Inflammatory macrophage (primary cell): ENCODE measurements at places on chromosomes 1 and 21.

DNA sequence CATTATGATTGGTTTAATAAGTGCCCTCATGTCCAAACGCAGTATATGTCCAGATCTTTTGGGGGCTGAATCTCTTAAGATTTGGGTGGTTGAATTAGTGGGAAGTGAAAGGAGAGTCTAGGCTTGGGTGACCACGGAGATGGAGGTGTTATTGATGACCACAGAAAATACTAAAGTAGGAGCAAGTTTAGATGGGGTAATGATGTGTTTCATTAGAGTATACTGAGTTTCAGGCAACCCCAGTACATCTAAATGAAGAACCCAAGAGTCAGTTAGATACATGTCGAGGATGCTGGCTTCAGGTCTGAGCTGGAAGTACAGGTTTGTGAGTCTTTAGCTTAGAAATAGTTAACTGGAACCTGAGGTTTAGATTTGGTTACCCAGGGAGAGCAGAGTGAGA, 6.5 kb upstream of the ZZZ3 start:
- DNase-seq = no peak

DNA sequence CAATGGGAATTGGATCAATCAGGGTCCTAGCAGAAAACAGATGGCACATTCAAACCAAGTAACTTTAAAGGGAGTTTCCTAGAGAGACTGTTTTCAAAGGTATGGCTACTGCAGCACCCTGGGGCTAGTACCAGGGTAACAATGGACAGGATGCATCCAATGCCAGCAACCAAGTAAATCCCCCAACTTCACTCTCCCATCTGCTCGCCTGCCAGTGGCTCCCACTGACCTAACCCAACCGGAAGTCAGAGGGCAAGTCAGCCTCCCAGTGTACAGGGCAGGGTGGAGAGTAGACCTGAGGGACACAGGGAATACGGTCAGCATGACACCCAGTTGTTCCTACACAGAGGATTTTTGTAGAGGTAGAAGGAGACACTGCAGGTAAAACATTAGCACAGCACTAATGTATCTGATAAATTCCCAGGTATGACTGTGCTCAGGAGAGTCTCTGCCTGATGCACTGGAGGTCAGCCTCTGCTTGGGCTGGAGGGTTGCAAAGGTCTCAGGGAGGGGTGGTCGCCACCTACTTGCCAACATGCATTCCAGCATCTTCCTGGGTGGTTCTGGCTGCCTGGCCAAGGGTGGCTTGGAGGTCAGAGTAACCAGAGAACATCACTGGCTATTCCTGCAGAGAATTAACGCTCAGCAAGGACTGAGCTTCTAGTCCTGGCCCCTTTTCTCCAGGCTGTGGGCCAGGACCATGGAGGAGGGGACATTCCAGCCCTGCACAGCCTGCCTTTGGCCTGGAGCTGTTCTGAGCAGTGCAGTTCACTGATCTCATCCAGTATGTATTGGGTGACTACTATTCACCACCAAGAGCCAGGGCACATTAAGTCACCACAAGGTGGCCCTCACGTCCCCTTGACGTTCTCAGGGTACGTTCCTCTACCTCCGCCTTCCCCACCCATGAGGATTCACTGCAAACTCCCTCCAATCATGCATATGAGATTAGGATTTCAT, 5.1 kb upstream of the GJA4 start:
- DNase-seq = no peak

DNA sequence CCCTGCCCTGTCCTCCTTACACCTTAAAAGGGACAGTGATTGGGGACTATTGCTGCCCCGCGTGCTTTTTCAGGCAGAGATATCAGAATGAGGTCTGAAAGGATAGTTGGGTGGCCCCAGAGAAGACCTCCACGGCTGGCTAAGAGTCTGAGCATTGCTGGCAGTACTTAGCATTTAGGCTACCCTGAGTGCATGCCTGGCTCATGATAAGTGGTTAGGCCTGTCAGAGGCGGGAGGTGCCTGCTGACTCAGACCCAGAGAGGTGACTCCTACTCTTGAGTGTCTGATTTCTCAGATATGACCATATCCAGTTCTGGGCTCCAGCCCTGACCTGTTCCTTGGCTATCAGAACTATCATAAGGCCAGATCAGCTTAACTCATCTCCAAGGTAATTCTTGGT, 213.7 kb downstream of the PBX1 start:
- DNase-seq = no peak

- DNase-seq = no peak
These were observed 37.6 kb upstream of the DPT start for GRCh38 chr1:168766568-168766967.

DNA sequence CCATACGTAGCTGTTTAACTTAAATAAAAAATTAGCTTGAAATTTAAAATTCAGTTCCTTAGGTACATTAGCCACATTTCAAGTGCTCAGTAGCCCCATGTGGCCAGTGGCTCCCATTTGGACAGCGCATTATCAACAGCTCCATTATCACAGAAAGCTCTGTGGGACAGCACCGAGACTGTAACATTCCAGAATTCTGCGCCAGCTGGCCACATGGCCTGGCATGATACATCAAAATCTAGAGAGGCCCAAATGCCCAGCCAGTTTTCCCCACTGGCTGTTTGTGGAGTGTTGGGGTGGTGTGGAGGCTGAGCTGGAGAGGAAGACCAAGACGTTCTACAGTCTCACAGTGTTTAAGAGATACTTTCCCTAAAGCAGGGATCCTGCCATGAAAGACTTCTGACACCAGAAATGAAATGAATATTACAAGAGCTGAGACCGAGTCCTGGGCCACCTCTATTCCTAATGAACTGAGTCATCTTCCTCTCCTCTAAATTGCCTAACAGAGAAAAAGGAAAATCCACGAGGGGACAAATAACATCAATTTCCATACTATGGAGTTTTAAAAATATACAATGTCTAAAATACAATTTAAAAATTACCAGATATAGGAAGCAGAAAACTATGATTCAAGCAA, 27.3 kb upstream of the ACTA1 start:
- DNase-seq = no peak

DNA sequence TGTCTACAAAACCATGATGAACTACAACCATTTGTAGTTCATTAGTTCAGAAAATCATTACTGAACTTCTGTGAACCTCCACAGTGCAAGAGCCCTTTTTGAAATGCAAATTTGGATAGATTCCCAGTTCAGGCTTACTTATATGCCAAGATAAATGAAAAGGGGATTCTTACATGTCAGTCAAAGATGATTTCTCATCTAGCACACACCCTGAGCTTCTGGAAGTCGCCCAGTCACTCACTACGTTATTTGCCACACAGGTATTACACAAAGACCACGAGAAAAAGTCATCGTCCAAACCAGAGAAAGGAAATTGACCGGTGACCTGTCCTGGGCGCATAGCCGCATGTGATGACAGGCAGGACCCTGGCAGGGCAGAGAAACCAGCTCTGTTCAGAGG, 41.8 kb downstream of the ETS2 start:
- no peak for DNase-seq

- no peak for DNase-seq
These were observed 81.7 kb upstream of the COL24A1 start for GRCh38 chr1:86238226-86238625.

DNA sequence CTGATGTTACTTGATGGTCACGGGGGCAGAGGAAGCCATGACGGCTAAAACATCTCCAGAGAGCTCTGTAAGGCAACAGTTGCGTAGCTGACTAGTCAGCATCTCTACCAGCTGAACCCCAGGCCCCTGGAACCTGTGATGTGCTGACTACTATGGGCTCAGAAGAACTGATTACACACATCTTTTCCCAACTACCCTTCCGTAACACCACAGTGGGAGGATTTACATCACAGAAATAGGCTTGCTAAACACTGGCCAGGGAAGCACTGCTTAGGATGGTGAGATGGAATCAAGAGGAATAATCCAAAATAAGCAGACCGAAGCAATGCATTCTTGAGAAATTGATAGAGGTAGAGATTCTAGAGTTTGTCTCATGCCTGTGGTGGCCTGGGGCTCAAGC, 122.5 kb downstream of the SMYD2 start:
- DNase-seq = no peak

DNA sequence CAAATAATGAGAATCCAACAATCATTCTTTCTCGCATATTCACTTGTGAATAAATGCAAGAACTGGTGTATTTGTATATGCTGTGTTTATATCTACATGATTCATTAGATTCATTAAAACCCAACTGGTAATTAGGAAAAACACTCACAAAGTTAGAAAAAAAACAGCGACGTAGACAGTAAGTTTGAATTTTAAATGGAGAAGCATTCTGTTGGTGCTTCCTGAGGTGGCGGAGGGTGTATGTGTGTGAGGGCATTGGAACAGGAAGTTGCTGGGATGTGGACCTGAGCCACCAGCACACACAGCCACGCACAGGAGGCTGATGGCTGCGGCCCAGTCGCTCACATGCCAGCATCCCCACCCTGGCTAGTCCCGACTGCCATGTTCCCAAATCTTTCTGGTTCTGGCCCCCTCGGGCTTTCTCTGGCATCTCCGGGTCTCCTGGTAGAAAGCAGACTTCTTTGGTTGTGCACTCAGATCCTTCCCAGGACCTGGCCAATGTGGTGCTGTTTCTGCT, 121.6 kb upstream of the IRF2BP2 start:
- DNase-seq = peak; percentile 62

DNA sequence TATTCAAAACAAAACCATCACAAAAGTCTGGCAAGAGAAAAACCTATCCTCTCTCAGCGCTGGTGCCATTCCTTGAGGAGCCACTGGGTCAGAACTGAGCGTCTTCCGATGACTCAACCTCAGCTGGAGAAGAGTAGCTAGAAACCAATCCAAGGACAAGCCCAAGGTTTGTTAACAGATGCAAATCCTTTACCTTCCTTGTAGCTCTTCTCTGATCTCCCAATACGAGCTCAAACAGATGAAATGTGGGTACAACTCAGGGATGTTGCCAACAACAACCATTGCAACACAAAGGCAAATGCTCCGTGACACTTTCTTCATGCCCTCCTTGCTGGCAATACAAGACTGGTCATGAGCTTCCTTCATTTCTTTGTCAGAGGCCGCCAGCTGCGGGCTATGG, 337.1 kb downstream of the SIPA1L2 start:
- no peak for DNase-seq

- DNase-seq = no peak
These were observed 39.3 kb downstream of the POFUT2 start for GRCh38 chr21:45248301-45248892.

DNA sequence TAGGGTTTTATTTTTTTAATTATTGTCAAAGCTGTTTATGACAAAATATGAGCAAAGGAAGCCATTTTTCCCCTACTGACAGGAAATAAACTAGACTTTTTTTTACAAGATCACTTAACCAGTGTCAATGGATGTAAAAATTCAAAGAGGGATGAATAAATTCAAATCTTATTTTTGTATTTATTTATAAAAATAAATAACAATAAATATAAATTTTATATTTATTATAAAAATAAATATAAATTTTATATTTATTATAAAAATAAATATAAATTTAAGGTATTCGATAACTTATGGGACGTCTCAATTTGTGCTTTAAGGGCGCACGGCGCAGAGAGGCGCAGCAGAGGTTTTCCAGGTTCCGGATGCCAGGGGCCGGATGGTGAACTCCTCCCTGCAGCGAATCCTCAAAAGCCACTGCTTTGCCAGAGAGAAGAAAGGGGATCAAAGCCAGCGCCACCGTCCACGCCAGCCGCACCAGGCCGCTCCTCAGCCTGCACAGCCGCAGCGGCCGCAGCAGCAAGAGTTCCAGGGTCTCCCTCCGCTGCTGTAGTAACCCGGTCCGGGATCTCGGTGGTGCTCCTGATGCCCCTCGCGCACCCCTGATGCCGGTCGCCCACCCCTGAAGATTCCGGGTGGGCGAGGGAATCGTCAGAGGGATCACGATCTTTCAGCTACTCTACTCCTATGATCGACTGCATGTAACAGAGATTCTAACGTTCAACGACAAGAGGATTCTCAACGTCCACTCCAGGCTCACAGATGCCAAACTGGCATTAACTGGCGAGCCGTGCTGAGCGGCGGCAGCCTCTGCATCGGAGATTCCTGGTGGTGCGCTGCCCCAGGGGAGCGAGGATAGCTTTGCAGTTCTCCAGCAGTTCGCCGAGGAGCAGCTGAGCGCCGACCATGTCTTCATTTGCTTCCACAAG, 28.5 kb upstream of the RLF start:
- DNase-seq = no peak

- no peak for DNase-seq
These were observed 744.1 kb upstream of the CHRM3 start for GRCh38 chr1:238642231-238642630.

GRCh38 chr1:233246965-233247364, 48.6 kb downstream of the PCNX2 start:
- DNase-seq = no peak

- DNase-seq = no peak
These were observed 30.0 kb downstream of the ZNF697 start for GRCh38 chr1:119617751-119618691.

DNA sequence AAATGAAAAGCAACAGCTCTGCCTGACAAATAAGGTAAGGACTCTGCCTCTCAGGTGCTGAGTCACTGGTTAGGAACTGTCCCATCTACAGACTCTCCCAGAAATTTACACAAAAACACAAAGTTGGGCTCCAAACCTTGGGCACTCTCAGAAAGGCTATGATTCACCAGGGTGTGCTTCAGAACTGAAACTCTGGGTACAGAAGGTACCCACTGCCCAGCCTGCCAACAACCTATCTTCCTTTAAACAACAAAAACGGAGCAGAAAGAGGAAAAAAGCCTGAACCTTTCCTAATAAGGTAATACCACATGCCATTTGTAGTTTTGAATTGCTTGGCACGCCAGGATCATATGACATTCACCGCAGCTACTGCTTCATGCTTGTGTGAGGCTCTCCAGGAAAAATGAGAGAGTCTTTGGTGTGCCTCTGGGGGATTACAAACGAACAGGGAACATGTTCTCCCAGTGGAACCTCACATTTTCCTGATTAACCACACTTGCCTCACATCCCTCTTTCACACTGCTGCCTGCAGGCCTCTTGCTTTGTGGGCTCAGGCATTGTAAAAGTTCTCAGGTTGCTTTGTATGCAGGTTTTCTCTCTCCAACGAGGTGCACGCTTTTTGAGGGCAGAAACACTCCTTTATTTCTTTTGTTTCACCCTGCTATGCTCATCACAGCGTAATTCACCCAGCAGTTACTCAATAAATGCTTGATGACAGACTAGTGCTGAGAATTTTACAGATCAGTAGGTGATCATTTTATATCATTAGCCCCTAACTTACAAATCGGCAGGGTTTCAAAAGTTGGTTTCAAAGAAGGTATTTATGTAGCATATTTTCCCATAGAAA, 65.1 kb downstream of the GADD45A start:
- DNase-seq = peak; percentile 34

DNA sequence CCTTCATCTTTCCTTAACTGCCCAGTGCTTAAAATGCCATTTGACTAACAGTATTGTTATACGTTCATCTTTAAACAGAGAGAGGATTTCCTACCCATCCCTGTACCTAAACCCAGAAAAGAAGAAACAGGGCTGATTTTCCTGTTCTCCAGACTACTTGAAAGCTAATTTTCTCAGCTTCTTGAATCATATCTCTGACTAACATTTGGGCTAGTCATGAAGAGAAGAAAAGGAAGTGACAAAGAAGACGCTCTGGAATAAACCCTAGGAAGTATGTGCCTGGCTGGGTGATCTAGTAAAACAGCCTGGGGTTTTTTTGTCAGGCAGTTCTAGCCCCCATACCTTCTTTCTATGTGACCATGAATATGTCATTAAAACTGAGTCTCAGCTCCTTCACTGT, 44.8 kb upstream of the SGIP1 start:
- DNase-seq = peak; percentile 35
